Activated T-helper 9 cell treated with anti-CD3 and anti-CD28 coated beads, Interleukin-2, amount 50 U/mL, for 16 hours (primary cell): ENCODE measurements at places on chromosomes 3 and 15.

DNA sequence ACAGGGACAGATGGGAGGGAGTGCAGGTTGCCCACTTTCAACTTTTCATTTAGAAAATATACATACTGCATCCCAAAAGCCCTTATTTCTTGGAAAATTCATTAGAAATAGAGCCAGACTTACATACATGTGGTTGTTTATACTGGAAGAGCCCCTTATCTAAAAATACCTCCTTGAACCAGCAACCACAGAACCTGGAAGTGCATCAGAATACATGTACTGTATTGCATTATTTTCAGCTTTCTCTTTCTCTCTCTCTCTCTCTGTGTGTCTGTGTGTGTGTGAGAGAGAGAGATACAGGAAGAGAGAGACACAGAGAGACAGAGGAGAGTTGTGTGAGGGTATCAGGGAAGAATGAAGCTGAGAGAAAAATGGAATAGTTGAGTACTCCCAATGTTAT, 29.5 kb upstream of the LSAMP start:
- no peak for DNase-seq

GRCh38 chr15:76588811-76589747, 252.5 kb downstream of the ISL2 start:
- DNase-seq: no peak

DNA sequence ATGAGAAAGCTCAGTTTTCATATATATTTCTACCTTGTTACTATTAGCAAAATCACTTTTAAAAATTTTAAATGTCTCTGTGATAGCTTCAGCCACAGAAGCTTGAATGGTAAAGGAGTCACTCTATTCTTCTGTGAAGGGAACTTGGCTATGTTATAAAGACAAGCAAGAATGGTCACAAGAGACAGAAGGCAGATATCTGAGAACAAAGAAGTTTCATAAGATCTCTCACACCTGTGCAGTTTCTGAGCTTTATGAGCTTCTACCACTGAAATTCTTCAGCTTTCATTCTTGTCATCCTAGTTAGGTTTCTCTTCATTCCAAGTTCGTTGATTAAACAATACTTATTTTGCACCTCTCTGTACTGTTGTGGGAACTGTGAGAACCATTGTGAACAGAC, 853.4 kb downstream of the IGSF11 start:
- no peak for DNase-seq

DNA sequence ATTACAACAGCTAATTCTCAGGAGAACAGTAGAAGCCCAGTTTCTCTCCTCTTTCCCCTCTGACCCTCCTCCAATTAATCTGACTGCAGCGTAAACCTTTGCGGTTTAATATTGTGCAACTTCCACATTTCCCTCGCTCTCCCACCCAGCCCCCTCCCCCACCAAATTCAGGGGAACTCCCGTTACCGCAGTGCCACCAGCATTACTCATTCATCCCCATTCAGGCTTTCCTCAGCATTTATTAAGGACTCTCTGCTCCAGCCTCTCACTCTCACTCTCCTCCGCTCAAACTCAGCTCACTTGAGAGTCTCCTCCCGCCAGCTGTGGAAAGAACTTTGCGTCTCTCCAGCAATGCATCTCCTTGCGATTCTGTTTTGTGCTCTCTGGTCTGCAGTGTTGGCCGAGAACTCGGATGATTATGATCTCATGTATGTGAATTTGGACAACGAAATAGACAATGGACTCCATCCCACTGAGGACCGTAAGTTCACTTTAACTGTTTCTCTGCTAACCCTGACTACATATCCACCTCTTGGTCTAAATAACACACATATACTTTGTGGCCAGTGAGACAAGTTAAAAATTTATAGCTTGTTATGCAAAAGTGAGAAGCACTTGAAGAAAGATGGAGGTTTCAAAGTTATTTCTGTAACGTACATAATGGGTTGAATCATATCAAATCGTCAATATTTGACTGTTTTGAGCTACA, at the start of gene PTX3:
PTX3 (plus strand) TSS at position 268 of the 709 bp plus-strand sequence; CDS start at position 352, 84 bp downstream.
- DNase-seq: no peak

DNA sequence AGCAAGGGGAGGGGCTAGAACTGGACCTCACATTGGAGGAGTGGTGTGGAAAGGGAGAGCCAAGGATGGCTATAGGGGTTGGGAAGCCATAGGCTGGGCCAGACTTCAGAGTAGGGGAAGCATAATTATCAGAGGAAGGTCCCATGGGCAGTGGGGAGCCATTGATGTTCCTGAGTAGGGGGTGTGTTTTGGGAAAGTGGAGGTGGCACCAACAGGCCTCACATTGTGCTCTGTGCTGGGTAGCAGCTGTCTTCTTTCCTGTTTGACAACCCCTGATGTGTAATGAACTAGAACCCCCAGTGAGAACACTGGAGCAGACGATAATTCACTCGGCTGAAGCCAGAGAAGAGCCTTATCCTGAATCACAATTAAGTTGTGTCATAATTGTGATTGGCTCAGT, 41.2 kb downstream of the SLC6A11 start:
- DNase-seq: no peak

DNA sequence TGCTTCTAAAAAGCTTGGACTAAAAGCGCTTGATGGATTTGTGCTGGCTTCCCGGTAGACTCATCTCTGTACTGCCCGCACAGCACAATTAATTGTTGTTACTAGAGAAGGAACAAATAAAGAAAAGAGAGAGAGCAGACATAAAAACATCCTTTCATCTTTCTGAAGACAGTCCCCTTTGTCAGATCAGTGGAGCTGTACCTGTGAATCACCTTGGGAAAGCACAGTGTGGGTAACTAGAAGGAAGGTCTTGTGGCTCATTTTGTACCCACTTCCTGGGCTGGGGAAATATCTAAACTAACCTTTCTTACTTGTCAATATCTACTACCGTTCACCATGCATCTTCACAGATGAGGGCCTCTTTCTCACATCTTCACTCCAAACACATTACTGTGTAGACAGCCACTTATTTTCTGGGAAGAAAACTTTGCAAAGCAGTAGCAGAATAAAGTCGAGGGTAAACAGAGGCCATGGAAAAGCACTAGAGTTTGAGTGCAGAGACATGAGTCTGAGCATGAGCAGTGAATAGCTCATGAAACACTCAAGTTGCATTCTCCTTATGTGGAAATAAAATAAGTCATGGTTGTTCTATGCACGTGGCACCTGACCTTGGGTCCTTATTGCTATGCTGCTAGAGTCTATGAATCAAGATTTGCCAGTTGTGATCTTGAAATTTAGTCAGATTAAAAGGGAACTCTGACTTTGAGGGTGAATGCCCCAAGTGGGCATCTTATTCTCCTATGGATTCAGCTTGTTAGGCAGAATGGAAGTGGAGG, 169.3 kb downstream of the LPP start:
- DNase-seq: peak; percentile 16

DNA sequence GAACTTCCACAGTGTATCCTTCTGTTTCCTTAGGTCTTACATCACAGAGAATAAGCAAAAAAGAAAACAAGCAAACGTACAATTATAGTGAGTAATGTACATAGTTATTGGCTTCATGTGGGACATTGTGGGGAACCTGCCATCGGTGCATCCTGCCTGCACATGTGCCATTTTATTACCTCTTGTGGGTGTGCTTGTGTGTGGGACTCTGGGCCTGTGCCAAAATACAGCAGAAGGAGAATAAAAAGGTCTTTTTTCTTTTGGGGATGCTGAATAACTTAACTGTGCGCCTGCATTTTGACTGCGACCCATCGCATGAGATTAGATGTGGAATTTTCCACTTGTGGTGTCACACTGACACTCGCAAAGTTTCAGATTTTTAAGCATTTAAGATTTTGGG, 169.6 kb upstream of the DCBLD2 start:
- DNase-seq: no peak

DNA sequence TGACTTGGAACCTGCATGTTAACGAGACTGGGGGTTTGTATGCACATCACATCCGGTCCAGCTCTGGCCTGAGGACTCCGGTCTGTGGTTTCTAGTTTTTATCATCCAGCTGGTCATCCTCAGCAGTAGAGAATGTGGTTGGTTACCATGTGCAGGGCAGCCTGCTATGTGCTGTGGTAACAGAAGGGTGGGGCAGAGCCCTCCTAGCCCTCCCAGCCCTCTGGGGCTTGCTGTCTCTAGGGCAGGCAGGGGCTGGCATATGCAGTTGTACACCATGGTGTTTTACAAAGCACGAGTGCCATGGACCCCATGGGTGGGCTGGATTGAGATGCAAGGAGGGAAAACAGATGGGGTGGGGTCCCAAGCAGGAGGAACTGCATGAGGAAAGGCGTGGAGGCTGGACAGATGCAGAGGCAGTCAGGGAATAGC, 70.2 kb downstream of the APBA2 start:
- DNase-seq: no peak

- no peak for DNase-seq
Measured at GRCh38 chr3:153350420-153350819, 188.4 kb downstream of the RAP2B start.

GRCh38 chr3:177881351-177881750, 654.9 kb upstream of the KCNMB2 start:
- DNase-seq: no peak

- DNase-seq: no peak
Measured at GRCh38 chr3:62167566-62168262, 205.6 kb downstream of the FEZF2 start.
